ENCODE measurements at places on chromosomes 5 and 9. TPM values are rescaled to one million over a fixed set of nuclear protein-coding genes. Genes with fewer than 3 reads are reported as not detected.

DNA sequence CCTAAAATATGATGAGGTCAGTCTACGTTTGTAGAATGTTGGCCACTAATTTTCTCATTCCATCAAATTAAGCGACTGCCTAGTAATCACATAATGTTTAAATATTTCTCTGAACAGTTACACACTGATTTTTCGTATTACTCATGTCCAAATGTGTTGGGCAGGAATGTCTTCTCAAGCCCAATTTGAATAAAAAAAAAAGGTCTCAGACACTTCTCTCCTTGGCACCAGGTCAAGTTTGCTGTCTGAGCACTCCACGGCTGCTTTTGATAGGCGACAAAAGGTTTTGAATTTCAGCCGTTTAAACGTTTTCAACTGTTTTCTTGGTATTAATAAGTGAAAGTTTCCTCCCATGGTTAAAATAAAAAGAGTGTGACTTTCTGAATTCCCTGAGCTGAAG, 542.1 kb downstream of the IRX1 start:
- DNase-seq: no peak

DNA sequence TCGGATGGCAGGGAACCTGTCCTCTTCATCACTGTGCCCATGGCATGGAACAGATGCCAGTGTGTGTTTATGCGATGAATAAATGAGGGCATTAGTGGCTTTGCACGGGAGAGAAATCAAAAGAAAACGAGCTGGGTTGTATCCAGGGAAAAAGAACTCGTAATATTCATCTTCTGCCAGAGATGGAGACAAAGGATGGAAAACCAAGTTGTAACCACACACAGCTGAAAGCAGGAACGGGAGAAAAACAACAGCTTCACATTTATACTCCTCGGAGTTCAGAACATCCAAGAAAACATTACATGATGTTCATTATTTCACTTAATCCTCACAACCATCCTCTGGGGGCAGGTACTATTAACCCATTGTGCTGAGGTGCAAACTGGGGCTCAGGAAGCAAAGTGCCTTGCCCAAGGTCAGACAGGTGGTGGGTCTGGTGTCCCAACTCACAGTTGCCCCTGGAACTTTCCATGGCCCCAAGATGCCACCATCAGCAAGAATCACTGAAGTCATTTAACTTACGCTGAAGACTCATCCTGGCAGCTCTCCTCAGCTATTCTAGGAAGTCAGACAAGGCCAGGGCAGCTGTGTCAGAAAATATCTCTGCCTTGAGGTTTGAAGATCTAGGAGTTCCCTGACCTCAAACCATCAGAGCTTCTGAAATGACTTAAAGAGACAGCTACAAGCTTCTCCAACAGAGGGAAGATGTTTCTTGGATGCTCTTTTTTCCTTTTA, 250.4 kb downstream of the NSG2 start:
- DNase-seq: no peak

GRCh38 chr5:73764586-73764985, 138.6 kb downstream of the ARHGEF28 start:
- DNase-seq: no peak

DNA sequence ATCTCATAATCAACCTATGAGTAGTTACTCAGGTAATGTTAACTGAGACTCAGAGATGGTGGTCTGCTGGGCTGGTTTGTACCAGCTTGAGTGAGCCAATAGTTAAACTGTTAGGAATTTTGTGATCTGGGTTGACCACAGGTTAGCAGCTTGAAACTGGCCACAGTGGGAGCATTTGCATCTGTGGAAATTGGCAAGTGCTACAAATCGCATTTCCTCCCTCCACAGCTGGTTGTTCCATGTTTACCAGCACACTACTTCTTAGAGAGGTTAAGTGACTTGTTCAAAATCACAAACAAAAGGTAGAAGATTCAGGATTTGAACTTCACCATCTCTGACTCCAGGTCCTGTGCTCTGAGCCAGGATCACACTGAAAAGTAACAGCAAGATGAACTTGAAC, 446.9 kb upstream of the CLINT1 start:
- no peak for DNase-seq

DNA sequence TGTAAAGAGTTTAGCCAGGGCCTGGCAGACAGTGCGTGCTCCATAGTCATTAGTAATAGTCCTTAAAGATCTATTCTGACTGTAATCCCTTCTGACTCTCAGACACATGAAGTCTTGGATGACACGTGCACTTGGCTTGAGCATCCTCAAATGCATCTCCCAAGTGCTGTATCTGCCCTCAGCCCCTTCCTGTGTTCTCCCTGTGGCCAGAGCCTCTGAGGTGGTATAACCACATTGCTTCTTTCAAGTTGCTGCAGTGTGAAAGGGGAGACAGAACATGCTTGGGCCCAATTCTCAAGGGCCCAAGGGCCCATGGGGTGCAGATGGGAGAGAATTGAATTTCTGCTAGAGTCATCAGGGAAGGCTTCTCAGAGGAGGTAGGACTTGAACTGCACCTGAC, 30.1 kb upstream of the HAND1 start:
- no peak for DNase-seq

DNA sequence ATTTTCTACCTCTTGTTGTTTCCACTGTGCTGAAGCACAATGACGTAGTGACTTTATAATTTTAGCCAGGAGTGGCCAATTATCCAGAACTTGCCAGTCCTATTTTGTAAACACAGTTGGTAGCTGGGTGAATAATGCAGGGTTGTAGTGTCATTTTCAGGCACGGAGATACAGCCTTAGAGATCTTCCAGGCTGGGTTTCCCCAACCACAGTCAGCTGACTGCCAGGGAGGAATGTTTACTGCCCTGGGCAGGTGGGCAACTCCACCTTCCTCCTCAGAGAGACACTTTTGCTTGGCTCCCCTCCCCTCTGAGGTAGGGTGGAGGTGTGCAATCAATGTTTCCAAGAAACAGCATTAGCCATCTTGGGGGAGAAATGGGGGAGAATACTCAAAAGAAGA, 228.1 kb upstream of the NR4A3 start:
- no peak for DNase-seq

- DNase-seq: no peak
Measured at GRCh38 chr5:130295235-130295634, 391.0 kb downstream of the CHSY3 start.

DNA sequence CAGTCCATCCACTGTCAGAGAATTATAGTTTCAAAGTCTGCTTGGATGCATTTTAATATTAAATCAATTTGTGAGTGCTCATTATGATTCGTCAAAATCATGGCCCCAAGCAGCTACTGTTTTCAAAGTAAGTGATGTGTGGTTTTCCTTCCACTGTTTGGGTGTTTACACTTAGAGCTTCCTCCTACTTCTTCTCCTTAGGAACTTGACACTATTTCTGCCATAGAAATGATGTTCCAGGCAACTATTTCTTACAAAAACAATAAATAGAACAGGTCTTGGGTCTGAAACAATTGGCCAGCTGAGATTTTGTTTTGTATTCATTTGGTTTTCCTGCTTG, 132.8 kb upstream of the RAI14 start:
- DNase-seq: no peak

- DNase-seq: no peak
Measured at GRCh38 chr9:133602277-133602676, 6.9 kb downstream of the FAM163B start.

DNA sequence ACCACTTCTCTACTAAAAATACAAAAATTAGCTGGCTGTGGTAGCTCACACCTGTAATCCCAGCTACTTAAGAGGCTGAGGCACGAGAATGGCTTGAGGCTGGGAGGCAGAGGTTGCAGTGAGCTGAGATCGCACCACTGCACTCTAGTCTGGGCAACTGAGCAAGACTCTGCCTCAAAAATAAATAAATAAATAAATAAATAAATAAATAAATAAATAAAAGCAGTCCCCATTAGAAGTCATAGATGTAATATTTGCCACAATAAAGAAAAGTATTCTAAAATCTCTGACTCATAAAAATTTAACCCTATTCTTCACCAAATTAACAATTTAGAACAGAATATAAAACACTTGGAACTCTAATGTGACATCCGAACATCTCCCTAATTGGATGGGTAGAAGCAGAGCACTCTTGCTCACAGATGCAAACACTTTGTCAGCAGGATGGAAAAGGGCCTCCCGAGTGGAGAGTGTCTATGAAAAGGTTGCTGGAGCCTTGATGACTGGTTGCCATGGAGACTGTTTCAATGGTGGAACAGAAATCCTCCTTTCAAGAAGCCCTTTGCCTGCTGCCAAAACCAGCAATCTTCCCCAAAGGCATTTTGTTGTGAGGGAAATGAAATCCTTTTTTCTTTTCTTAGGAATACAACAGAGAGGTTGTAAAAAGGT, 38.9 kb upstream of the TRAF1 start:
- DNase-seq: peak; percentile 28

ZNF366 gene
- total RNA-seq: 2.9 TPM

SYNPO gene
- total RNA-seq: 6.8 TPM

GZMA gene
- 1.4 TPM for total RNA-seq

PCSK5 gene
- 25.4 TPM for total RNA-seq

Measured in urinary bladder (tissue), 4 donors.